ENCODE measurements at places on chromosomes 3 and 15.

- DNase-seq = peak; percentile 65
Measured at GRCh38 chr15:70036585-70037291, 61.0 kb downstream of the TLE3 start.

DNA sequence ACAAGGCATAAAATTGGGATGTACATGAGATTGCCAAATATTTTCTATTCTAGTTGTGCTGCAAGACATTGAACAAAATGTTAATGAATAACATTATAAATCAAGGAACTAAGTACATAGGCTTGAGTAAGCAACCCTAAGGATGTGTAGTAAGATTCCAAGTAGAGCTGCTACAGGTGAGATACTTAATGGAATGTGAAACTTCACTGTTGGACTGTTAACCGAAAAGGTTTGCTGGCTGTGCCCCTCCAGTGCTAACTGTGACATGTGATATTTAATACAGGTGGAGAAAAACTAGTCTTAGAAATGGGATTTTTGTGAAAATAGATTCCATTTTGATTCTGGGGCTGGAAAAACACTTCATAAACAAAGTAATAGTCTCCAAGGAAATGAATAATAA is 52.4 kb downstream of the TSC22D2 start:
- DNase-seq = no peak

DNA sequence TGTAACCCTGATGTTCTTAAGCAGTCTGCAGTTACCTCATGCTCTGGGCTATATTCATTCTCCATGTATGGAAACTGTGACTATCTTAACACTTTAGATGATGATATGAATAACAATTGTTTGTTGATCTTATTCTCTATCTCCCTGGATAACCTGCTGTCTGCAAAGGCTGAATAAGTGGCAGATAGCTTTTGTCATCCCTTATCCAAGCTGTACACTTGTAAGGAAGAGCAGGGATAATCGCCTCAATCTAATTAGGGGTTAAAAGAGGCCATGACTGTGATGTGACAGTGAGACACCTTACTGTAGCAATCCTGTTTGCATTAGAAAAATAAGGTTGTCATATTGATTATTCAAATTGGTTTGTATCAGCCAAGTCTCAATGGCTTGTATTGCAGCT is 123.9 kb downstream of the RSRC1 start:
- no peak for DNase-seq

- no peak for DNase-seq
Measured at GRCh38 chr3:8529738-8530525, 28.3 kb downstream of the LMCD1 start.

- no peak for DNase-seq
Measured at GRCh38 chr3:23915537-23916108, 1.2 kb downstream of the NKIRAS1 start.

DNA sequence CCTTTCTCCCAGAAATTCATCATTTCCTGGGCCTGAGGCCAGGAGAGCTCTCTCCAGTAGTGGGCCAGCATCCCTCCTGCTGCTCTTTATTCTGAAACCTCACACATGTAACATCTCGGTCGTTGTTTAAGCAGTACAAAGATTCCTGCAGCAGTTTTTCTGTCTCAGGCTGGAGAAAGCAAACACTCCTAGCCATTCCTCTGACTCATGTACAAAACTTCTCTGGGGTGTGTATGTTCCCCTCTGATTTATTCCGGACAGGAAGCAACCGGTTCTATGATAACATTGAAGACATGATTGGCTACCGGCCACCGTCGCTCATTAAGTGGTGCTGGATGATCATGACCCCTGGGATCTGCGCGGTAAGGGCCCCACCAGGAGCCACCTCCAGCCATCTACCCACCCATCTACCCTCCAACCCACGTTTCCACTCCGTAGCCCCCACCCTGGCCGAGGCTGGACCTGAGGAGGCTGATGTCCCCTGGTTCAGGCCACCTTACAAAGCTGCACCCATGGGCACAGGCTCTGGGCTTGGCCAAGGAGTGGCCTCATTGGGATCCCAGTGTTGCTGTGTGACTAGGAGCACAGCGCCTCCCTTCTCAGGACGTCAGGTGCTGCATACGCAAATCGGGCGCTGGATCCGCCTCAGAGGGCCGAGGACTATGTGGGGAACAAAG is 58.6 kb upstream of the SLC6A1 start:
- DNase-seq = peak; percentile 87

DNA sequence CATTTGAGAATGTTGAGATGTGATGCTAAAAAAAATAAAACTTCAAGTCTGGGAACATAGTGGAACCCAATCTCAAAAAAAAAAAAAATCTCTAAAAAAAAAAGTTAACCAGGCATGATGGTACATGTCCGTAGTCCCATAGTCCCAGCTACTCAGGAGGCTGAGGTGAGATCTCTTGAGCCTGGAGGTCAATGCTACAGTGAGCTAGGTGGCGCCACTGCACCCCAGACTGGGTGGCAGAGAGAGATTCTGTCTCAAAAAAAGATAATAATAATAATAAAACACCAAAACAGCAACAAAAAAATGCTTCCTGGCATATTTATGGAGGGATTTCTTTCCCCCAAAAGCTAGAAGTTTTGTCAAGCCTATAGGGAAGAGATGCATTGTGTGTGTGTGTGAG is 361.6 kb downstream of the ROBO1 start:
- DNase-seq = no peak

DNA sequence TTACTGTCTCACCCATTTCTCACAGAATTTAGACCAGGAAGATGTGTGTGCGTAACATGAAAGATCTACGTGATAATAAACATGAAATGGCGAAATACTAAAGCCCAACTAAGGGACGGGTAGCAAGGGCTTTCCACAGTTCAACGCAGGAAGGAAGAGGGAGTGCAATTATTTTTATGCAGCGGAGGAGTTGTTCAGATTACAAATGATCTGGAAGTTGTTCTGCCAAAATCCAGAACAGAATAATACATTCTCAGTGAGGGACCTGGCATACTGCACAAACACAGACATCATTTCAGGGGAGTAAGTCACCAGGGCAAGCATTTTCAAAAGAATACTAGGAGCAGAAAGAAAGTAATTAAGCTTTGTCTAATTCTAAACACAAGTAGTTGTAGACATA is 133.6 kb upstream of the RAP2B start:
- no peak for DNase-seq

GRCh38 chr3:40653878-40654277 is 129.1 kb downstream of the ZNF621 start:
- DNase-seq = no peak

- no peak for DNase-seq
Measured at GRCh38 chr3:194306109-194306686, 44.9 kb downstream of the CPN2 start.

DNA sequence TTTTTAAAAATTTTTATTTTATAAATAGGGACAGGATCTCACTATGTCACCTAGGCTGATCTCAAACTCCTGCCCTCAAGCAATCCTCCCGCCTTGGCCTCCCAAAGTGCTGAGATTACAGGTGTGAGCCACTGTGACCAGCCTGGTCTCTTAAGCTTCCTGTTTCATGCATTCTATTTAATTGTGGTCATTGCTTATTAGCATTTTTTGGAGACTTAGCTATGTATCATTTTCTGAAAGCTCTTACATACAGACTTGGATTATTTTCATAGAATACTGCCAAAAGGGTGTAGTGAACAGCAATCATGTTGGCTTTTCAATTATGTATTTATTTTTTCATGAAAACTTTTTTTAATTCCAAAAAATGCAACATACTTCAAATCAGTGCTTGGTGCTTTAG is 51.5 kb upstream of the DCUN1D1 start:
- DNase-seq = no peak
